ENCODE measurements at places on chromosomes 2 and 18. TPM values are rescaled to one million over a fixed set of nuclear protein-coding genes. Genes with fewer than 3 reads are reported as not detected.

The GRHL1 gene
- polyA plus RNA-seq = 6.0 TPM

The UNC80 gene
- 1.4 TPM for polyA plus RNA-seq

DNA sequence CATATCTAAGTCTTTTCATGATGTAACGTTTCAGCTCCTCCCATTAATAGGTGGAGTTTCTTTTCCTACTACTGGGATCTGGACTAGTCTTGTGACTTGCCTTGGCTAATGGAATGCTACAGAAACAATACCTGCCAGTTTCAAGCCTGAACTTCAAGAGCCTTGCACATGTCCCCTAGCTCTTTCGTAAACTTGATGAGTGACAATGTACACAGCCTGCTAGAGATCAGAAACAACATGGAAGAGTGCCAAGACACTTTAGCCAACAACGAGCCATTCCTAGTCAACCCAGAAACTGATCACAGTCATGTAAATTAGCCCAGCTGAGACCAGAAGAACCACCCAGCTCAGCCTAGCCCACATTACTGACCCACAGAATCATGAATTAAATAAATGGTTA, 24.8 kb upstream of the STK39 start:
- DNase-seq = no peak

GRCh38 chr2:207238831-207239701, 73.3 kb upstream of the KLF7 start:
- no peak for DNase-seq

DNA sequence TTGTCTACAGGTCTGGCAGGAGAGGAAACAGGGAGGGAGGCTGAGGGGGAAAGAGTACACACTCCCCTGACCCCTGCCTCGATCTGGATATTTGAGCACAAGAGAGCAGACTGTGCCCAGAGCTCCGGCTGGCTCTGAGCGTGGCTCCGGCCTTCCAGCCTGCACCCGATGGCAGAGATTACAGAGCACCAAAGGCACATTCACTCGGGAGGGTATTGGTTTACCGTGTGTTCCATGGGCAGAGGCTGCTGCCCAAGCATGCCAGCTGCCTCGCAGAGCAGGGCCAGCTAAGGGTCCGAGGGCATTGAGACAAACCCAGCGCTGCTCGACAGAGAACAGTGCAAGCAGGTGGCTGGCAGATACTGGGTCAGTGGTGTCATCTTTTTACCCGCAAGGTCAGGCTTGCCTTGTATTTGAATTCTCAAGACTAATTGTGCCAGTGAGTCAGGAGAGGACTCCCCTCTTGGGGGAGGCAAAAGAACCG, 132.2 kb downstream of the TNS1 start:
- DNase-seq = no peak

- no peak for DNase-seq
These were observed 47.5 kb downstream of the KDM3A start for GRCh38 chr2:86488561-86489250.

- no peak for DNase-seq
These were observed 7.4 kb upstream of the DGKD start for GRCh38 chr2:233346930-233347329.
